ENCODE measurements at places on chromosomes 3 and 15. TPM values are rescaled to one million over a fixed set of nuclear protein-coding genes. Genes with fewer than 3 reads are reported as not detected.

GATM gene
- 4.1 TPM for total RNA-seq

SEMA5B gene
- total RNA-seq: not detected

GP9 gene
- not detected for total RNA-seq

HYAL1 gene
- total RNA-seq: 1.3 TPM

FAM81A gene
- 16.0 TPM for total RNA-seq

GOLGA8J gene
- total RNA-seq: not detected

SGO1 gene
- 29.4 TPM for total RNA-seq

CPN2 gene
- not detected for total RNA-seq

CKMT1B gene
- 5.4 TPM for total RNA-seq

TLR9 gene
- total RNA-seq: 0.27 TPM

SERPINI2 gene
- total RNA-seq: not detected

AHSG gene
- total RNA-seq: 0.24 TPM

CFAP100 gene
- total RNA-seq: not detected

DNA sequence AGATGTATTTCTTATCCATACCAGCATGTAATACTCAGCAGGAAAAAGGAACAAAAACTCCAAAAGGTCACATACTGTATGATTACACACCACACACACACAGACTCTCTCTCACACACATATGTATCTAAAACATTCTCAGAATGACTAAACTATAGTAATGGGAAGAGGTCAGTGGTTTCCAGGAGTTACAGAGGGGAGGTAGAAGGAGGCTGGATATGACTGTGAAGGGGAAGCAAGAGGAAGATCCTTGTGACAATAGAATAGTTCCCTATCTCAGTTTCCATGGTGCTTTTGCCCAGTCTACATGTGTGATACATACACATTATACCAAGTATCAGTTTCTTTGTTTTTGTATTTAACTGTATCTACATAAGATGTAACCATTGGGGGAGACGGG, 190.1 kb downstream of the IL5RA start:
- DNase-seq: no peak

- DNase-seq: peak; percentile 83
Measured at GRCh38 chr15:68553994-68554720, 24.6 kb upstream of the CORO2B start.

DNA sequence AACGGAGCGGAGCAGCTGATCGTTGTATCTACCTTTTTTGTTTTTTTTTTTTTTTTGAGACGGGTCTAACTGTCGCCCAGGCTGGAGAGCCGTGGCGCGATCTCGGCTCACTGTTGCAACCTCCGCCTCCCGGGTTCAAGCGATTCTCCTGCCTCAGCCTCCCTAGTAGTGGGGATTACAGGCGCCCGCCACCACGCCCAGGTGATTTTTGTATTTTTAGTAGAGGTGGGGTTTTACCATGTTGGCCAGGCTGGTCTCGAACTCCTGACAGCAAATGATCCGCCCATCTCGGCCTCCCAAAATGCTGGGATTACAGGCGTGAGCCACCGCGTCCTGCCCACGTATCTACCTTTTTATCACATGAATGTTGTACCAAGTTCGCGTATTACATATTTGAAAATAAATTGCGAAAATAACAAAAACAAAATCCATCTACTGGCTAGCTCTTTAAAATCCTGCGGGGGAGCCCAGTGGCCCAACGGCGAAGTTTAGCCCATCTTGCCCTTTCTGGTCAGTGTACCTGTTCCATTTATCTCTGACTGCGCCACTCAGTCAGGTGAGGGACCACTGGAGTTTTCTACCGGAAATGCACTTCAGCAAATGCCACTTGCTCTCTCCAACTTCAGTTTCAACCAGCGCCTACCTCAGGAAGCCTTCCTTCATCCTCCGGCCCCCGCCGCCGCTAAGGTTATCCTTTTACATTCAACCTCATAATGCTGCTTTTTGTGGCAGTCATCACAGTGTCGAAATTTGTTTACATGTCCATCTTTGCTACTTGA, 1.2 kb upstream of the EIF3J start:
- peak; percentile 19 for DNase-seq

DNA sequence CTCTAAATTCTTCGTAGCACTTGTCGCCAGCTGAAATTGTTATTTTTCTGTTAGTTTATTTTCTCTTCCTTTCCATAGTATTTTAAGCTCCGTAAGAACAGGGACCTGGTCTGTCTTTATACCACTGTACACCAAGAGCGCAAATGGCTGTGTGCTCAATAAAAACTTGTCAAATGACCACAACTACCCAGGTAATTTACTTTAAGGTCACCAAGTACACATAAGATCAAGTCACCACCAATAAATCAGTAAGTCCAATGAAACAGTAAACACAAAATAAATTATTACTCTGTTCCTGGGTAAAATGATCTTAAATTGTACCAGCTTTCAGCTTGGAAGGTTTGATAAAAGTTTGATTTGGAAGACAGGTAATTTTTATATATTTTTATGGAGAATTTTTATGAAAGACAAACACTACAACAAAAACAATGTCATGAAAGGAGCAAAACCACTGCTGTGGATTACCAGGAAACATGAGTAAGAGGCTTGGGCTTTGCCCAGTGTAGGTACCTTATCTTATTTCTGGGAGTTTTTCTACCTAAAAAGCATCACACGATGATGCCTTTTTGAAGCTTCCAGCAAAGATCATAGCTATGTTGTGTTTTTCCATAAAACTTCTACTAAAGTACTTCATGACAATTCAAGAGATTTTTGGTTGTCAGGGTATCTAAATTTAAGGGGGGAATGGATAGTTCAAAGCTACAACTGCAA, 406.8 kb downstream of the SHQ1 start:
- no peak for DNase-seq

GRCh38 chr3:14553871-14554270, 13.7 kb upstream of the GRIP2 start:
- DNase-seq: no peak

DNA sequence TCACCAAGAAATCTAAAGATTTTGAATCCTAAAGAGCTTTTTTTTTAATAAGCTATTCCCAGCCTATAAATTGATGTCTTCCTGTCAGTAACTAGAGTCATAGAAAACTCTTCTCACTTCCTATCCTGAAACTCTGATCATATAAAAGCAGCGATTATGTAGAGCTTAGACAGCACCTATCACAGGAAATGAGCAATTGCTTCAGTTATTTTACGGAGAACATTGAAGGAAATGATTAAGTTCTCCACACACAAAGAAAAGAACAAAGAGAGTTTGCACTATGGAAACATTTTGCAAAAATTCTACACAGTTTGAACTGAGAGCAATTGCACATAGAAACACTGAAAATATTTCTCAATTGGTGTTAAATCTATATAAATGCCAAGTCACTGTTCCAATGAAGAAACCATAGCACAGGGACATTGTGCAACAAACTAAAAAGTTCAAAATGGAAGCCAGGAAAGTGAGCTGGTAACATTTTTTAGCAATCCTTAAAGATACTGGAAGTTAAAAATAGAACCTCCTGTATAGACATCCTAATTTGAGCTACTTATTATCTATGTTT, 291.5 kb upstream of the ARHGEF26 start:
- DNase-seq: no peak

DNA sequence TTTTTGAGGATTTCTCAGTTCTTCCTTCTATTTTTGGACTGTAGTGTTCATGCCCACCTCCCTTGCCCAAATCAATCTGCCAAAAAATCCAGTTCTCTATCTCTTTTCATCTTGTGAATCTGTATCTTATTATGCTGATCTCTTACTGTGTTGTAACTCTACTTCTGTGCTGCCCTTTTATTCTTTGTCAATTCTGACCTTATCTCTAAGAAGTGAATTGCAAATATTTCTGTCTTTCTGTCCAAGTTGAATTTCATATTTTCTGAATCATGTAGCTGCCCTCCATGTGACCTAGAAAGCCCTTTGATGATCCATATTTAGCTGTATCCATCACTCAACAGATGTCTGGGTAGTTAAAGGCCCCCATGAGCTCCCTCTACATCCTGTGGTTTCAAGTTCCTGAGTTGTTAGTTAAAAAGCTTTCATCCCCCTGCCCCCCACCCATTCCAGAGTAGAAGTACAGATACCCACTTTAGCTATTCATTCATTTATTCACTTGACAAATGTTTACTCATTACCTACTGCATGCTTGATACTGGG, 33.6 kb upstream of the ETV5 start:
- no peak for DNase-seq

- no peak for DNase-seq
Measured at GRCh38 chr3:71083726-71084131, 499.8 kb downstream of the FOXP1 start.

GRCh38 chr3:174192471-174192870, 666.7 kb upstream of the NAALADL2 start:
- DNase-seq: no peak

DNA sequence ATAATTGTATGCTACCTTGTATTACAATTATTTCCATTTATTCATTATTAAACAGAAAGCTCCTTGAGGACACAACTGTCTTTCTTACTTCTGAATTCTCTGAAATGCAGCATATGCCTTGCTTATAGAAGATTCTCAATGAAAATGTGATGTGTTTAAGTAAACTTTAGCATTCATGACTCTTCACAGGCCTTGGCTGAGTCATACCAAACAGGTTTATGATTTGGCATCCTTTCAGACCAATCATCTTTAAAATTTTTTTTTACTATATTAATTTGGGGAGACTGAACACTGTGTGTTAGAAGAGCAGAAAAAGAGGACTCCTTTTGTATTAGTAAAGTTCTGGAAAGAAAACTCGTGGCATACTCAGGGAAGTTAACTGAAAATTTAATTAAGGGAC, 6.4 kb upstream of the GALK2 start:
- DNase-seq: no peak

DNA sequence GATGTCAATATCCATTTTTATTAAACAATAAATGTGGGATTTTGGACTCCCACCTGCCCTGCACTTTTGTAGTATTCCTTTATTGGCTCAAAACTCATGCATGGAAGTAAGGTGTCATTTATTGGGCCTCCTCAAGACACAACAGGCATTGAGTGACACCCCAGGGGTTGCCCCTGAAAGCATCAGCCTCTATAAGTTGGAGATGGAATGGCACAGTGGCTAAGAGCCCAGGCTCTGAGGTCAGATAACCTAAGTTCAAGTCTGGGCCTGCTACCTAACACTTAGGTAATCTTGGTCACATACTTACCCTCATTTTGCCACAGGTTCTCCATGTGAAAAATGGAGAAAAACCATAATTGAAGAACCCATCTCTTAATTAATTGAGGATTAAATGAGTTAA, 4.6 kb downstream of the CAPN3 start:
- no peak for DNase-seq

GRCh38 chr3:180617049-180617448, 15.1 kb downstream of the TTC14 start:
- no peak for DNase-seq

GRCh38 chr15:89333959-89334509, 590 bp downstream of the POLG start:
- no peak for DNase-seq

- no peak for DNase-seq
Measured at GRCh38 chr3:28218071-28218916, 23.1 kb upstream of the CMC1 start.

DNA sequence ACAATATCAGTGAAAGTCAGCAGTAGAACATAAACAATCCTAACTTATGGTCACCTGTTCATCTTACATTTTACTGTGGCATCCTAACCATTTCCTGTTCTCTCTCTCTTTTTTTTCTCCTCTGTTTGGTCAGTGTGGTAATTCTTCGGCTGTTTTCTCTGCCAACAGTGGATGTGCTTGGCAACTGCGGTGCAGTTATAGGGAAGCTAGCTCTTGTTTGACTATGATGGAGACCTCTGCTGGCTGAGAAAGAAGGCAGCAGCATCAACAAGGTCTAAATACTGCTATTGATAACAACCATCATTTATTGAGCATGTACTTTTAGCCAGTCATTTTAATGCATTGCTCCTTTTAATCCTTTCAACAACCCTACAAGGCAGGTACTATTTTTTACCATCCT, 723 bp upstream of the DRD3 start:
- DNase-seq: peak; percentile 28

DNA sequence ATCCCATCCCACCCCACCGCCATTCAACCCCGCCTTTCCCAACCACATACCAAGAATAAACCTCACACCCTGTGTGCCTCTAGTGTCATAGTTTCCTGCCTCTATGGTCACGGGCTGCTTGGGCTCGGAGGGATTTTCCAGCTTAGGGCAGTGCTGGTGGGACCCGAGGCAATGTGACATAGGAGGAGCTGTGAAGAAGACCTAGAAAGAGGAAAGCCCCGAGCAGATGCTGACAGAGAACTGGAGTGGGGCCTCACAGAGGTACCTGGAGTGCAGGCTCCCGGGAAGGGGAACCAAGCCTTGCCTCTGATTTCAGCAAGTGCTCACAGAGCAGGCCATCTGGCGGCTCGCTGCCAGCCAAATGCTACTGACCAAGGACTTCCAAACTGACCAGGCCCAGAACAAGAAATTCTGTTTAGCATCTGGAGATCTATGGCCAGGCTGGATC, 27.5 kb downstream of the BHLHE40 start:
- DNase-seq: no peak

DNA sequence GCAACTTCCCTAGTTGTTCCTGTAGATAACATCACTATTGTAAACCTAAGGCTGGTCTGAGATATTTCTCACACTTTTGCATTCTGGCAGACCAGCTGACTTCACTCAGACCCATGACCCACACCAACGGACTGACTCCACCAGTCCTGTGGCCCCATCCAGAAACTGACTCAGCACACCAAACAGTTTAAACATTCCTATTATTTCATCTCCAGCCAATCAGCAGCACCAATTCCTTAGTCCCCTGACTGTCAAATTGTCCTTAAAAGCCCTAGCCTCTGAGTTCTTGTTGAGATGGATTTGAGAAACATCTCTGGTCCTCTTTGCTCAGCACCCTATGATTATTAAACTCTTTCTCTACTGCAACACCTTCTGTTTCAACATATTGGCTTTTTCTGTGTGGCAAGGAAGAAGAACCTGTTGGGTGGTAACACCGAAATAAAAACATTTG, 12.2 kb upstream of the IDH2 start:
- DNase-seq: no peak

DNA sequence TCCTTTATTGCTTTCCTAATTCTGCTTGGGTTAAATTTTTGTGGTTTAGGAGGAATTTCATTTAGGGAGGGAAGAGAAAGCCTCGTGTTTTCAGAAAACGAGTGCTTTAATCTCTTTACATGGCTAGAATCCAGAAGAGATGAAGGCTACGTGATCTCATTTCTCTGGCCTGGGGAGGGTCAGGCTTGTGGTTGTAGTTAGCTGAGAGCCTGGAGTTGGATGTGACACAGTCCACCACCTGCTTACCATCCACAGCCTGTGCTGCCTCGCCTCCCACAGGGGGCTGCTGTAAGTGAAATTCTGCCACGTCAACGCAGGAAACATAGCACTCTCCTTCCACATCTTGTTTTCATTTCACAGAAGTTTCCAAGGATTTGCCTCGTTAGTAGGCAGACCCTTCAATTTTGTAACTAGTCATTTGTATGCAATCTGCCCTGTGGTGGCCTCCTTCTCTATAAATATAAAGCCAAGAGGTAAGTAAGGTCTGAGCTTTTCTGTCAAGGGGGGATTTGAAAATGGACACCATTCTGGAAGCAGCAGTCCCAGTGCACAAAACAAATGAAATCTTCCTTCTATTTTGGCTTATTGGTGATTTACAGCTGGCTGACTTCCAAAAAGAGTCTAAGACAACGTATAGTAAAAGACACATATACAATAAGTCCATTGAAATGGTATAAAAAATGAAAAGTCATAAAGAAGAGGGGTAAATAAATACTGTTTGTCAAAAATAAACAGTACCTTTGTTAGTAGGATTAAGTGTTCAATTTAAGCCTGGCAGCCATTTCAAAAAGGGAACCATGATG, 3.4 kb downstream of the GXYLT2 start:
- DNase-seq: no peak

All from Calu3 (cell line).